ENCODE measurements at places on chromosomes 1 and 21.

DNA sequence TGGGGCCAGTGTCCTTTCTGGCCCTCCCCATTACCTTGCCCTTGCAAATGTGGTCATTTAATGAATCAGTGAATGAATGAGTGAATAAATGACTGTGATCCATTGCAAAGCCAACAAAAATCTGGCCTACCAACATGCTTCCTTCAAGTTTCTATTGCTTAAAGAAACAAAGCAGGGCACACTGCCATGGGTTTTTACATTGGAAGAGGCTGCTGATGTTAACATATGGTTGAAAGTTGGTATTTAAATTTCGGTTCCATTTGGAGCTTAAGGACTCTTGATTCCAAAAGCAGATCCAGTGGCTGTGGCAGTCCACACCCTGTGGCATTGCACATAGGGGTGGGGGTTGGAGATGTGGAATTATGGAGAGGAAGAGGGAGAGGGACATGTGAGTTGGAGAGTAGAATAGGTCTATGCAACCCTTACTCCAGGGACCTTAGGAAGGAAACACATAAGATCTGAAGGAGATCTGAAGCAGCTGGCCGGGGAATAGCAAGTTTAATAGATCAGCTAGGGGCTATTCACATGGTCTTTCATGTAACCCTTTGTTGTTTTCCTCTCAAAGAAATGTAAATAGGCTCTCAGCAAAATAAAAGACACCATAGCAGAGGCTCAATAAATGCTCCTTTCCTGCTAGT lies 7.2 kb downstream of the ABCA4 start:
- DNase-seq: no peak

DNA sequence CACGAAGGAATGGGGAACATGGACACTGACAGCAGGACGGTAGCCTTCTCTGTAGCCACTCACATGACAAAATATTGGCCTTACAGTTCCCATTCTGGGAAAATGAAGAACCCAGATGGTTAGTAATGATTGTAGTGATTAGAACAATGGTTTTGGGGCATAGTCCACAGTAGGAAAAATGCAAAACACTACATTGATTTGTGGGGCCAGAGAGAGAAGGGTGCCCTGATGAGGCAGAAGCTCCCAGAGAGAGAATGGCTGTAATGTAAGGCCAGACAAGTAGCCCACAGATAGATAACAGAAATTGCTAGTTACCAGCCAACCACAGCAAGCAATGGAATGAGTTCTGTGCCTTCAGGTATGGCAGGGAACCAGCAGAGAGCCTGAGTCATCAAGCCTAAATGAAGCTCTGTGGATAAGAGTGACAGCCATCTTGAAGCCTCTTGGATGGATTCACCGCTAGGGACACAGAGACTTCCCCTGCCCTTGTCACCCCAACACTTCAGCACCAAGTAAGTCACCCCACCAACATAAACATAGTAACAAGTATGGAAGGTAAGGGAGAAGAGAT lies 206.1 kb downstream of the BACH1 start:
- no peak for DNase-seq

DNA sequence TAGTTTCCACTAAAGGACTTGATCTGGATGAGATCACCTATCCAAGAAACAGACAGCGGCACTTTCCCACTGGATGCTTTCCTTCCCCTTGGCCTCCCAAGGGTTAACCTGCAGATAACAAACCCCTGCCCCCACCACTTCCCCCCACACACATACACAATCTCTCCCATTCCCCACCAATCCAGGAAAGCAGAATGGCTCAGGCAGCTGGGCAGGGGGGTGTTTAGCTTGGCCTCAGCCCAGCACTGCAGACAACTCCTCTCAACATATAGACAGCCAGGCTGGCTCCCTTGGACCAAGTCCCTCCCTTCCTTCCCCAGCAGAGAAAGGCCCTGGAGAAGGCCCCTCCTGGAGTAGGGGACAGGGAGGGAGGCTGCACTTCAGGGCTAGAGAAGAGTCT lies 24.6 kb downstream of the PLEKHA6 start:
- DNase-seq: no peak

DNA sequence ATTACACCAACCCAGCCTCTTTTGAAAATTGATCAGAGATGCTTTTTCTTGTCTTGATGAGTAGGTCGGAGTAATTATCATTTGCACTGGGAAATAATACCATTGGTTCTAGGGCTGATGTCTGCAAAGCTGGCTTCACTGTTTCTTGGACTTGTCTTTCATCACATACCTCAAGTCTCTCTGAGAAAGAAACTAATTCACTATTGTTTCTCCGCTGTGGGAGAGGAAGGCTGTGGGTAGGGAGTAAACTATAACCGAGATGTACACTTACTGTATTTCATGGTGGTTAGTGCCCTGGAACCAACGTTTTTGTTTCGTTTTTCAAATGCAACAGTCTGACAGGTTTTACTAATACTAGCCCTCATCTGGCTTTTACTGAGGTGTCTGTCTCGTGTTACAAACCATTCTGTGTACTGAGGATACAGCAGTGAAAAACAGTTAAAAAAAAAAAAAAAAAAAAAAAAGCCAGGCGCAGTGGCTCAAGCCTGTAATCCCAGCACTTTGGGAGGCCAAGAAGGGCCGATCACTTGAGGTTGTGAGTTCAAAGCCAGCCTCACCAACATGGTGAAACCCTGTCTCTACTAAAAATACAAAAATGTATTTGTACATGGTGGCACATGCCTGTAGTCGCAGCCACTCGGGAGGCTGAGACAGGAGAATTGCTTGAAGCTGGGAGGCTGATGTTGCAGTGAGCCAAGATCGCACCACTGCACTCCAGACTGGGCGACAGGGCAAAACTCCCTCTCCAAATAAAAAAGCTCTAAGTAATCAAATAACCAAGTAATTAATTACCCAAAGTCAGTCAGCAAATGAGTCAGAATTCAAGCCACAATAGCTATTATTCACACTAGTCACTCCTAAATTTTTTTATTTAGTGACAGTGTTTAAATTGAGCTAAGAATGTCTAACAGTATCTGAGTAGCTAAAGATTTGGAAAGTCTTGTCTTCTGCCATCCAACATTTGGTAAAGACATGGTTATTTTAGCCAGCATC lies 23.3 kb downstream of the TOMM20 start:
- no peak for DNase-seq

DNA sequence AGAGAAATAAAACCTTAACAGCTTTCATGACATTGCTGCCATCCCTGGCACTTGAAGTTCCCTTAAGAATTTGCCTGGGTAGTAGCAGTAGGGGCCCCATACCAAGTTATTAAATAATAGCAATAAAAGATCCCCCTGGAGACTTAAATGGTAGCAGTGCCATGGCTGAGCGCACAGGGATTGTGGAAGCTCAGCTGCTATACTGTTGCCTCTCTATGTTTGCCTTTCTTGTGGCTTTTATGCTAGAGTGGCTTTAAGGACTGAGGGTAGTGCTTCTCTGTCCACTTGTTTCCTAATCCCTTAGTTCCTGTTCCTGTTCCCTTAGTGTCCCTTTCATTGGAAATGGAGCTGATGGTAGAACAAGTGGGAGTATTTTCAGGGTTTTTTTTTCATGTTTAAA lies 42.1 kb downstream of the NCF2 start:
- DNase-seq: no peak

DNA sequence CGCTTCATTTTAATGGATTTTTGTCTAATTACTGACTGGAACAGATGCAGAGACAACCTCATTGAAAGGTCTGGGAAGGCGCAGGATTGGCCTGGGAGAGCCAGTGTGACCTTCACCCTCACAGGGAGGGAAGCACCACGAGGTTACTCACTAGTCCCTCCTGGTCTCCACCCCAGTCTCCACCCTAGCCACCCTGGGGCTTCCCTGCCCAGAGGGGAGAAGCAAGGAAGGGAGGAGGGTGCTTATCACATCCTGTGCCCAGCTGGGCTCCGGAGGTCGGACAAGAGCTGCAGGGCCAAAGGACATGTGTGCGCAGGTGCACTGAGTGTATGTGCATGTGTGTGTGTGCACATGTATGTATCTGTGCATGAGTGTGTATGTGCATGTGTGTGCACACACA lies 220.1 kb upstream of the VAMP3 start:
- DNase-seq: no peak

DNA sequence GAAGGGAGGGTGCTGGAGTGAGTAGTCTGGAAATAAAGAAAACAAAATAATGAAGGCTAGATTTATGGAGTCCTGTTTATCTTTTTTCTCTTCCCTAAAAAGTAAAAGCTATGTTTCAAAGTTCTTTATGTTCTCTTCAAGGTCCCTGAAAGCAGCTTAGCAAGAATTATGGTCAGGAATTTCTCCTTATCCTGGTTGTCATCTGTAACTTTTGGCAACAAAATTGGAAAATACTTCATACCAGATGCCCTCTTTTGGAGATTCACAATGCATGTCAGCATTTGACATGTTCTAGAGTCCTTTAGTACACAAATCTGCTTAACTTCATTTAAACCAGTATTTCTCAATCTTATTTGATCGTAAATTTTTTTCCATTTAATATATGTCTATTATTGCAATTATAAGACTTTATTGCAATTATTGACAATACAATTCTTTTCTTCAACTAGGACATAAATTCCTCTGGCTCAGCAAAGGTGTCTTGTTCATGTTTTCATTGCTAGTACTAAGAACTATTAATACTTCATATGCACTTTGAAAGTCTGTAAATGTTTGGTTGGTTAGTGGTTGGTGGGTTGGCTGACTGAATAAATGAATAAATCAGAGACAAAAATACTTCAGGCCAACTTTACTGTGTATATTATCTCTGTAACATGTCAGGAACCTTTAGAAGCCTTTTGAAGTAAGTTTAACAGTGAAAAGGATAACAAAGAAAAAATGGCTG lies 101.5 kb downstream of the ATP1B1 start:
- DNase-seq: no peak

- no peak for DNase-seq
Observed at GRCh38 chr21:46211786-46212720, 16.5 kb downstream of the LSS start.

- DNase-seq: no peak
Observed at GRCh38 chr1:200535605-200536004, 84.9 kb downstream of the KIF14 start.

- no peak for DNase-seq
Observed at GRCh38 chr1:81876901-81877733, 76.4 kb downstream of the ADGRL2 start.

All from activated T-helper 9 cell treated with anti-CD3 and anti-CD28 coated beads, Interleukin-2, amount 50 U/mL, for 16 hours (primary cell).